IMR-90 (cell line): ENCODE measurements at places on chromosomes 11 and 22. TPM values are rescaled to one million over a fixed set of nuclear protein-coding genes. Genes with fewer than 3 reads are reported as not detected.

GRCh38 chr11:14891143-14892035 lies 642 bp downstream of the CYP2R1 start:
- peak; percentile 82 for DNase-seq

DNA sequence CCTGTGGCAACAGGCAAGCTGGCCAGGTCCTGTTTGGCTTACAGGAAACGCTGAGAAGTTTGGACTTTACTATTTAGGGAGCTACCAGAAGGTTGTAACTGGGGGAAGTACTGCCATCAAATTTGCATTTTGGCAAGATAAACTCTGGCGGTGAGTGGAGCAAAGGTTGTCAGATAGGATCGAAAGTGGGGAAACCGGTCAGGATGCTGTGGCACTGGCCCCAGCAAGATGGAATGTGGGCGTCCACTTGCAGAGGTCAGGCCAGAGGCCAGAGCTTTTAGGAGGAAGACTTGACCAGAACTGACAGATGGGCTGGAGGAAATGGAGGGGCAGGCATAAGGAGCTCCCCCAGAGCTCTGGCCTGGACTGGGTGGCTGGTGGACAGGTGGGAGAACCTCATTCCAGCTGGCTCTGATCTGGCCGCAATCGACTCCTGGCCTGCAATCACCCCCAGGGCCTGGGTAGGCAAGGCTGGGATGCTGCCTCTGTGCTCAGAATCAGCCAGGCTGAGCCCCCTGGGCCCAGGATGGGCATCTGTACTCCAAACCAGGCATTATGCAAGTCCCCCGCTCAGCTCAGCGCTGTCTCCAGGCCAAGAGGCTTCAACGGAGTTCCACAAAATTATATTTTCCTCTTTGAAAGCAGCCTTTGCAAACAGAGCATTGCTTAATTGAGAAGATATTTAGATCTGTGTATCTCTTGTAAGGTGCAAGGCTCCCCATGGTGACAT lies 178.3 kb upstream of the NECTIN1 start:
- no peak for DNase-seq

- no peak for DNase-seq
Observed at GRCh38 chr11:45368697-45369096, 82.6 kb upstream of the SYT13 start.

DNA sequence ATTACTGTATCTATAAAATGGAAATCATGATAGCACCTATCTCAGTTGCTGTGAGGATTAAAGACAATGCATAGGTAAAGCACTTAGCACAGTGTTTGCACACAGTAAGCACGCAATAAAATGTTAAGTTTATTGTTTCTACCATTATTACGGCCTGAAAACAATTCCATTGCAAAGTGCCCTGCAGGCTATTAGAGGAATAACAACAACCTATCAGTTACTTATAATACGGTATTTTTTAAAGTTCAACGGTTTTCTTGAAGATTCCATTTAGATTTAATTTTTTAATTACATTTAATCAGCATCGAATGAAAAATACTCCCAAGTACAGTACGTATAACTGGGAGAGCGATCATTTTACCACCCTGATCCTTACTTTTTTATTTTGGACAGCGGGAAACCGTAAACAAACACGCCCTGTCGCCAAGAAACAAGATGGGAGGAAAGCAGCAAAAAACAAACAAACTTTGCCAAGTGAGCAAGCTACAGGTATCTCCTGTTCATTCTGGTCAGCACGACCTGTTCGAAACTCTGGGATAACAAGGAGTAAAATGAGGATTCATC lies 893 bp downstream of the SLC36A4 start:
- peak; percentile 22 for DNase-seq

GRCh38 chr22:37095113-37095512 lies 14.4 kb downstream of the TMPRSS6 start:
- DNase-seq = no peak

DNA sequence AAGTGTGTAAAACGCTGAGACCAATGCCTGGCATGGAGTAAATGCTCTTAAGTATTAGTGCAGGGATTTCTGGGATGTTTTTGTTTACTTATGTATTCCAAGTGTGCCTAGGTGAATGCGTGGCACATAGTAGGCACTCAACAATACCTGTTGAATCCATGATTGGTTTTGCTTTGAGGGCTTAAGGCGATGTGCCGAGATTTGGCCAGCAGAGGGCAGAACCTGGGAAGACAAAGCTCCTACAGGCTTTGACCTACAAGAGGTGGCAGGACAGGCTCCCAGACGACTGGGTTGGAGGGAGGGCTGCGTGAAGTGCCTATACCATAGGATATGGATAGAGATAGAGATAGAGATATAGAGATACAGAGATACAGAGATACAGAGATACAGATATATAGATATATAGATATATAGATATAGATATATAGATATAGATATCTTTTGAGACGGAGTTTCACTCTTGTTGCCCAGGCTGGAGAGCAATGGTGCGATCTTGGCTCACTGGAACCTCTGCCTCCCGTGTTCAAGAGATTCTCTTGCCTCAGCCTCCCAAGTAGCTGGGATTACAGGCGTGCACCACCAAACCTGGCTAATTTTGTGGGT lies 13.9 kb downstream of the KCNE3 start:
- DNase-seq = peak; percentile 63

- DNase-seq = no peak
Observed at GRCh38 chr22:44701187-44701790, 715 bp upstream of the PRR5 start.

- peak; percentile 59 for DNase-seq
Observed at GRCh38 chr22:30198152-30198825, 48.3 kb downstream of the LIF start.

- no peak for DNase-seq
Observed at GRCh38 chr22:41976070-41976901, 7.0 kb downstream of the SEPTIN3 start.

GRCh38 chr11:75665126-75665525 lies 3.7 kb downstream of the MAP6 start:
- no peak for DNase-seq

DNA sequence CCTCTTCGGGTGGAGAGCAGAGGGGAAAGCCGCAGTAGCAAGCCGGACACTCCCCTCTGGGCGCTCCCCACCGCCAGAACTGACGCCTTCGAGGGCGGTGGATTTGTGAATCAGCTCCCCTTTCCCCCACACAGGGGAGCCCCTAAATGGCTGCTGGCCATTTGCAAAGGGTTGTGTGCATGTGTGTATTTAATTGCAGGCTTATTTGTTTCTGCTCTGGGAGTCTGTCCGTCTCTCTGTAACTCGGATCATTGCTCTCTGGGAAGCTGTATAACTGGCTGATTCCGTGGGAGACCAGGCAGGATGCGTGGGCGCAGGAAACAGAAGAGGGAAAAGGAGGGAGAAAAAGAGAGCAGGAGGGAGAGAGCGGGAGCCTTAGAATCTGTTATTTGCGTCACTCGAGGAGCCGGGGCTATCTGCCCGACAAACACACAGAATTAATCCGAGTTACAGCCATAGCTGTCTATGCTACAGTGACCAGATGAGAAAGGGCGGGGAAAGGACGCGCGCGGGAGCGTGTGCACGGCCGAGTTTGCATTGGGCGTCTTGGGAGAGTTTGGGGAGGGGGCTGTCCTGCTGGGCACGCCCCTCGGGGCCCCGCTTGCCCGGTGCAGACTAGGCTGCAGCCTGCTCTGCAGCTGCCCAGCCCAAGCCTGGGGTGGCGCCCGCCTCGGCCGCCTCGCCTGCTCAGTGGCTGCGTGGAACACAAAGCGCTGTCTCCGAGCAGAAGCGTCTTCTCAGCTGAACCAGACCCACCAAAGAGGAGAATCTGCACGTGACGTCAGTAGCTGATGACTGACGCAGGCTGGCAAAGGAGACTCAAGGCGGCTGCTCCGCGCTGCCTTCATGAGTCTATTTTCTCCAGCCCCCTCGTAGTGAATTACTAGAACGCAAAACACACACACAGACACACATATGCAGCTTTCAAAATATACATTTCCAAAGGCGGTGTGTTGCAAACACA lies 105.3 kb upstream of the HSD17B12 start:
- DNase-seq = peak; percentile 82

DNA sequence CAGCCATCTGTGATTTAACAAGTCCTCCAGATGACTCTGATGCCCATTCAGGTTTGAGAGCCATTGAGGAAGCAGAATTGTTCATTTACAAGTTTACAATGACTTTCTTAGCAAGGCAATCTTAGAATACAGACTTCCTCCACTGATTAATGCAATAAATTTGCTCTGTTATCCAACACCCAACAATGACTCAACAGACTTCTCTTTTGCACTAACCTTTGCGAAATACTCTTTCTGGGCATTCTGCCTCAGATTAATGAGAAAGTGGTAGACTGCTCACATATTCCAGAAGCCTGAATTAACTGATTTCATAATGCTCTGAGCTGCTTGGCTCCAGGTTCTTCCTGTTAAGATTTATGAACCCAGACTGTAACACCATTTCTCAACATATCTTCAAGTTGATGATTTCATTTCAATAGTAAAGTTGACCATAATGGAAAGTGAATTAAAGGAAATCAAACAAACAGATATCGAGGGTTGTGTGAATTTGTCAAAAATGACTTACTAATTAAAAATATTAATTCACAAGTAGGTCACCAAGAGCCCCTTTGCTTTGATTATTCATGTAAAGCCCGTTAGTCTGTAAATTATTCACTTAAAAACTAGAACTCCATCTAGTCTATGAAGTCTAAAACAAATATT lies 70.5 kb upstream of the BLID start:
- DNase-seq = peak; percentile 97

DNA sequence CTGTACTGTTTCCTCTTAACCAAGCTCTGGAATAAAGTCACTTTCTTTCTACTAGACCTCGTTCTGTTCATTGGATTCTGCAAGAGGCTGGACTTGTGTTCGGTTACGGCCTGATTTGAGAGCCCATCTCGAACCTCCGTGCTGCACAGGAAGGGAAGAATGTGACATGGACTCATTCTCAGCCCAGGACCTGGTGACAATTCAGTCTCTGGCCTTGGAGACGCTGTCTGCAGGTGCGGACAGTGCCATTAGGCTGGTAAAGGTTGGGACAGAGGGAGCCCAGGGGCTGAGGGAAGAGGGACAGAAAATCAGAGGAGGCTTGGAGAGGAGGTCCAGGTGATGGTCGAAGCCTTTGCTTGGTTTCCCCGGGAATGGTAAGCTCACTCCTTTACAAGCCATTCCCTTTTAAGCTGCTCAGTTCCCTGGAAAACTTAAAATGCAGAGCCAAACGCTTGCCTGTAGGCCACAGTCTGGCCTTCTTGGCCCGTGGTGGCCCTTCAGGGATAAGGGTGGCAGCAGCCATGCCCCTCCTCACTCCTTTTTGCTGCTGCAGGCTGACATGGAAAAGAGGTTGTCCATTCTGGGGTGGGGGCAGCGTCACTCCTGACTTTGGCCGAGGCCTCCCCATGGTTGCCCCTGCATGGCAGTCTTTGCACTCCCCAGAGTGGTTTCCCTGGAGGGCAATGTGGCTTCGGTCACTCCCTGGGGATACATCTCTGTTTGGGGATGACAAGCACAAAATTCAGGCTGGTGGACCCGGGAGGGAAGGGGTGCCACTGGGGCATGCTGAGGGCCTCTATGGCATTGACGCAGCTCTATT lies 52.3 kb downstream of the SHISAL1 start:
- no peak for DNase-seq

DNA sequence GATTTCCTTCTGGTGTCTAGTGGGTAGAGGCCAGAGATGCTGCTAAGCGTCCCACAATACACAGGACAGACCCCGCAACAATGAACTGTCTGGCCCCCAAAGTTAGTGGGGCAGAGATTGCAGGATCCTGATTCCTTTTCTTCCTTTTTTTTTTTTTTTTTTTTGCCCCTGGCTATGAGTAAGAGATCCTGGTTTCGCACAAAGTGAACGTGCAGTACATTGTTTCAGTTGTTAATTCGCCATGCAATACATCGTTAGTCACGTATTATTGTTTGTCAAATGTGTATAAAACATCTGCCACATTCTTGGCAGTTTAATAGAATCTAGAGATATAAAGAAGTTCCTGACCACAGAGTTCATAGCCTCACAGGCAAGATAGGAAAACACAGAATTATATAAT lies 20.2 kb downstream of the ST3GAL4 start:
- DNase-seq = peak; percentile 86

DNA sequence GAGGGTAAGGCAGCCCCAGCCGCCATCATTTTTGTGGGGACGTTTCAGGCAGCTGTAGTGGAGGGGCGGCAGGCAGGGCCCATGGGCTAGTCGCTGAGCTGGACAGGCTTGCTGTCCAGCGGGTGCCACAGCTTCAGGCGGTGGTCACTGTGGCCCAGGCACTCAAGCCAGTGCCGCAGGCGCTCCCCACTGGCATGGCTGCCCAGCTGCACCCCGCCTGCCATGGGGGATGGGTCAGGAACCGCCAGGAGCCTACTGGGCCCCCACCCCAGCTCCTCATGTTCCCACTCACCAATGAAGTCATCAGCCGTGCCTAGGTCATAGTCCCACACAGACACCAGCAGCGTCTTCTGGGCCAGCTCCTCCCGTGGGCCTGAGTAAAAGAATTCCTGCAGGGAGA lies 6.0 kb downstream of the NDUFV1 start:
- DNase-seq = no peak

- no peak for DNase-seq
Observed at GRCh38 chr11:81578571-81578970, 1155.1 kb downstream of the FAM181B start.

- DNase-seq = no peak
Observed at GRCh38 chr11:123209591-123209990, 14.5 kb upstream of the CLMP start.

DNA sequence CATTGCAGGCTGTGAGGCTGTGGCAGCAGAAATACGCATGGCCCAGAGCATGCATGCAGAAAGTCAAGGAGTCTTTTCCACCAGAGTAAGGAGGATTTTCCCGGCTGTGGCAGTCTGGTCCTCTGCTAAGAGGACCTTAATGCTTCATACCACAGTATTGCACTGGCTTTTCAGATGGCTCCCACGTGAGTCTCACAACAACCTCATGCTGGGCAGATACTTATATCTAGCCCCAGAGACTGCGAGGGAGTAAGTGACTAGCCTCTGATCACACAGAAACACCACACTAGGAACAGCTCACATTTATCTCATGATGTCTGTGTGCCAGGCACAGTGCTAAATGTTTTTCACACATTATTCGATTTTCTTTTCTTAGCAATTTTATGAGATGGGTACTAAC lies 8.0 kb downstream of the CRY2 start:
- no peak for DNase-seq

- no peak for DNase-seq
Observed at GRCh38 chr11:67344264-67344663, 9.1 kb downstream of the POLD4 start.

Gene NXPE1
- total RNA-seq = not detected in 2 replicates

Gene SLC6A5
- total RNA-seq = not detected in 2 replicates

Gene PRG3
- not detected in 2 replicates for total RNA-seq

Gene OR4C11
- total RNA-seq = not detected in 2 replicates

Gene HIRA
- 13.9 and 14.5 TPM in 2 replicates for total RNA-seq

Gene OR4D5
- total RNA-seq = not detected in 2 replicates

Gene HIC2
- total RNA-seq = 1.4 and 1.9 TPM in 2 replicates

Gene HTR3B
- not detected in 2 replicates for total RNA-seq

Gene PKP3
- total RNA-seq = 1.4 and 2.2 TPM in 2 replicates

Gene GVQW3
- total RNA-seq = 0.83 and 1.1 TPM in 2 replicates

Gene OR8G5
- total RNA-seq = not detected in 2 replicates

Gene PATE4
- not detected in 2 replicates for total RNA-seq
